Activated CD4-positive, alpha-beta T cell treated with anti-CD3 and anti-CD28 coated beads for 4 hours (primary cell): ENCODE measurements at places on chromosomes 11 and 22.

- no peak for DNase-seq
These were observed 23.0 kb upstream of the EXPH5 start for GRCh38 chr11:108616549-108616948.

DNA sequence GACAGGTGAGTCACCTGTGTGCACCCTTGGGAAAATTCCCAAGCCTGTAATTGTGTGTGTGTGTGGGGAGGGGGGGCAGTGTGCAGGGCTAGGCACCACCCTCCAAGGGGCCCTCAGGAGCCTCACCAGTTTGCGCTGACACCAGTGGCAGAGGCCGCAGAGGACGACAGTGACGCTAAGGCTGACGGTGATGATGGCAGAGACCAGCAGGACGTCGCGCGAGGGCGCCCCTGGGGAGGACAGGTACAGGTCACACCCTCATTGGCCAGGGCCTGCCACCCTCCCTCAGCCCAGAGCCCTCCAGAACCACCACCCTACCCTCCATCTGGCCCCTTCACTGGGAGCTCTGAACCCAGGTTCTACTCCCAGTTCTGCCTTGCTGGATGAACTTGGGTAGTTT lies 24.9 kb downstream of the SYT7 start:
- DNase-seq, result no peak

DNA sequence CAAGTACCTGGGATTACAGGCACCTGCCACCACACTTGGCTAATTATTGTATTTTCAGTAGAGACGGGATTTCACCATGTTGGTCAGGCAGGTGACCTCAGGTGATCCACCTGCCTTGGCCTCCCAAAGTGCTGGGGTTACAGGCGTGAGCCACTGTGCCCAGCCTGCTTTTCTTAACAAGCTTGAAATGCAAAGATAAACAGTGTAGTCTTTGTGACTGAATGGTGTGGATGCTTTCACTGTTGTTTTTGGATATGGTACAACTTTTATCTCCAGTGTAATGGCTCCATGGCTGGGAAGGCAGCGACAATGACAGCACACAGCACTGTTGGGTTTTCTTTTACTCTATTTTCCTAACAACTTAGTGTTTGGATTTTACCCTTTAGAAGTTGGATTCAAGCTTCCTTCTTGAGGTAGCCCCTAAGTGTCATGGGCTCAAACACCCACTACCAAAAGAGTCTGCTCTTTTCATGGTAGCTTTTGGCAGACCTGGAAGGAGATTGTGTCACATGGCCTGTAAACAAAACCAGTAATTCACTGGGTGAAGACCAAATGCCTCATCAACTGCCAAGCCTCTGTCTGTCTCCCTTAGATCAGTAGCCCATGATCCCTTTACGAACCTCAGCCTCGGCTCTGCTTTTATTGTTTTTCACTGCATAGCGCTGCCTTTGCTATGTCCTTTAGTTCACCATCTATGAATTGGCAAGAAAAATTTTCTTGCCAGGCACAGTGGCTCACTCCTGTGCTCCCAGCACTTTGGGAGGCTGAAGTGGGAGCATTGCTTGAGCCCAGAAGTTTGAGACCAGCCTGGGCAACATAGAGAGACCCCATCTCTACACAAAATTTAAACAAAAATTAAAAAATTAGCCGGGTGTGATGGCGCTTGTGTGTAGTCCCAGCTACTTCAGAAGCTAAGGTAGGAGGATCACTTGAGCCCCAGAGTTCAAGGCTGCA lies 6.4 kb downstream of the VPS51 start:
- DNase-seq, result no peak

GRCh38 chr11:28353991-28354390 lies 245.8 kb downstream of the METTL15 start:
- DNase-seq, result no peak
